ENCODE measurements at places on chromosomes 16 and 17. TPM values are rescaled to one million over a fixed set of nuclear protein-coding genes. Genes with fewer than 3 reads are reported as not detected.

DNA sequence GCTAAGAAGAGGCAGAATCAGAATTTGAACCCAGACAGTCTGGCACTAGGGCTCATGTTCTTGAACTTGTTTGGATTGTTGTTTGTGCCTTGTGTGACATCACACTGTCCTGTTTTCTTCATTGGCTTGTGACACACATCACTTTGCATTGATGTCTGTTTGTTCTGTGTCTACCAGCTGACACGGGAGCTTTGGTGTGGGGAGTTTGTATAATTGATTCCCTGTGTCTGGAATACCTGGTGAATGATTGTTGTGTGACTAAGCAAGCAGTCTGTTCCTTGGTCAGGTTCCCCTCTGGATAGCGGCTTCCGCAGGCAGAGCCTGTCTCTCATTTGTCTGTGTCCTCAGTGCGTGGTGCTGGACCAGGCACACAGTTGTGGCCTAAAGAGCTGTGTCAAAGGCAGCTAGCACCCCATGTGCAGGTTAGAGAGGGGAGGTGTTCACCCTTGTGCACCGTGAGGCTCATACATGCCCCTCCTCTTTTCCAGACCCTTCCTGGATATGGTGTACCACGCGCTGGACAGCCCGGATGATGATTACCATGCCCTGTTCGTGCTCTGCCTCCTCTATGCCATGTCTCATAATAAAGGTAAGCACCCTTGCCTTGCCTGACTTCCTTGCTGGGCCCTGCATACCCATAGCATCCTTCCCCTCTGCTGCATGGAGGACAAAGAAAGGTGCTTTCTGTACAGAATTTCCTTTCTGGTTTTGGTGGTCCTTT, 80.1 kb downstream of the CLEC16A start:
- no peak overlapping the region for H3K27ac ChIP-seq
- H3K4me3 ChIP-seq, result no peak overlapping the region
- H3K36me3 ChIP-seq, result peaks cover 77% of the 10 kb centered on the region
- H3K4me1 ChIP-seq, result no peaks in the 10 kb centered on the region

DNA sequence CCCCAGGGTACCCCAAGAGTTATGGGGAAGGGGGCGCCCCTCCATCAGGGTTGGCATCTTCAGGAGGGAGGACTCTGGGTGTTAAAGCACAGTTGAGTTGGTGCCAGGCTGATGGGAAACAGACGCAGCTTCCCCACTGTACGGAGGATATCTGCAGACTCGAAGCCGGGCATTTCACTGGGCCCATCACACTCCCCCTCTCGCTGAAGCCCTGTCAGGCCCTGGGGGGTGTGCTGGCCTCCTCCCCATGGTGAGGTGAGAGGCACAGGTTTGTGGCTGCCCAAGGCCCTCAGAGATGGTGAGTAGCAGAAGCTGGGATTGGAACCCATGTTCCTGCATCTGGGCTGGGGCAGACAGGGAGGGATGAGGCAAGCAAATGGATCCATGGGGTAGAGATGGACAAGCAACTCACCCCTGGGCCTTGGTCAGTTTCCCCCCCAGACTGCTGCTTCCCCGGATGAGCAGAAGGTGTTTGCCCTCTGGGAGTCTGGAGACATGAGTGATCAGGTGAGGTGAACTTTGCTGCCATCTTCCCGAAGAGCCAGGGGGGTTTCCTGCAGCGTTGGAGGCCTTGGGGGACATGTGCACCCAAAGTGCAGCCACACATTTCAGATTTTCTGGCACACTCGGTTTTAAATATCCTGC, 31.0 kb downstream of the POLR3E start:
- H3K27ac ChIP-seq, result no peak overlapping the region
- peaks cover 98% of the 10 kb centered on the region for H3K36me3 ChIP-seq
- DNase-seq, result no peak

DNA sequence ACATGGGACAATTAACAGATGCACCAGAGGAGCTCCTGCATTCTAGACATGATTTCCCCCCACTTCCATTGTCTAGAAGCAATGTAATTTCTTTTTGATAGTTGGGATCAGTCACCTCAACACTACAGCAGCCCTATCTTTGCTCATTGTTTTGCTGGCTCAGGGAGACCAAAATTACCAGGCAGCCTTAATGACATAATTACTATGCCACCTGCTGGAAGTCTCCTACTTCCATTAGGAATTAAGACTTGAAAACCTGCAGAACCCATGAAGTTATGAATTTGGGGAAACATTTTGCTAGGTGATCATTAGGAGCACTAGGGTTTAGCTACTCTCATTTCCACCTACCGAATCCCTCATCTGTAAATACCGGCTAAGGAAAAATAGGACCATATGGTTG, 312.0 kb upstream of the CA10 start:
- DNase-seq, result no peak
- H3K27me3 ChIP-seq, result no peaks in the 10 kb centered on the region
- no peak overlapping the region for H3K4me3 ChIP-seq
- no peaks in the 10 kb centered on the region for H3K4me1 ChIP-seq
- no peaks in the 10 kb centered on the region for H3K36me3 ChIP-seq
- H3K27ac ChIP-seq, result no peak overlapping the region

CBFA2T3 gene
- total RNA-seq, result 4.7 TPM

DRC3 gene
- 0.65 TPM for total RNA-seq

DNA sequence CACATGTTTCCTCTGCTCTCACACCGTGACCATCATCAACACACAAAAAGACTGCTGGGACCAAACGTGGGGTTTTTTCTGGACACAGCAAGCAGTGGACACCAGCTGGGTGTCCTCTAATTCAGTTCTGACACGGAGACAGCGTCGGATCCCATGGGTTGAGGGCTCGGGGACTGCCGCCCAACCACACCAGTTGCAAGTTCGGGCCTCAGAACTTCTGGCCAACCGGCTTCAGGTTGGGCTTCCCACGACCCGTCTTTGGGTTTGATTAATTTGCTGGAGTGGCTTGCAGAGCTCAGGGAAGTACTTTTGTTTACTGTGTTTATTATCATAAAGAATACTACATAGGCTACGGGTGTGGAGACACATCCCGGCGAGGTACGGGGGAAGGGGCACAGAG, 97.8 kb downstream of the BANP start:
- no peaks in the 10 kb centered on the region for H3K4me1 ChIP-seq
- no peak overlapping the region for H3K27ac ChIP-seq
- H3K36me3 ChIP-seq, result peaks cover 39% of the 10 kb centered on the region
- H3K4me3 ChIP-seq, result no peak overlapping the region

ITGAL gene
- total RNA-seq, result 3.0 TPM

DNA sequence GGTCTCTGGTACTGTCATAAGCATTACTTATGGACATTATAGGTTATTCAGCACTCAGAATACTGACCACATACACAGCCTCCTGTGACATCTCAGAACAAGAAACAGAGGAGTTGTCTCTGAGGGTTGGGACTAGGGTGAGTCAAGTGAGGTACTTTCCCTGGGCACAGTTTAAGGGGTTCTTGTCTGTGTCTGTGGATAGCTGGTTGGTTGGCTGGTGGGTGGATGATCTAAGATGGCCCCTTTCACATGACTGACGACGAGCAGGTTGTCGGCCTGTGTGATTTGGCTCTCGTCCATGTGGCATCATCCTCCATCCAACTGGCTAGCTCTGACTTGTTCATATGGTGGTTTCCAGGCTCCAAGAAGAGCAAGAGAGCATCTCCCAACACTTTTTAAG, 163.9 kb downstream of the PRKCB start:
- H3K27me3 ChIP-seq, result no peaks in the 10 kb centered on the region
- H3K36me3 ChIP-seq, result no peaks in the 10 kb centered on the region
- no peaks in the 10 kb centered on the region for H3K4me1 ChIP-seq
- no peak overlapping the region for H3K27ac ChIP-seq
- DNase-seq, result no peak

ADAM11 gene
- total RNA-seq, result not detected

DNA sequence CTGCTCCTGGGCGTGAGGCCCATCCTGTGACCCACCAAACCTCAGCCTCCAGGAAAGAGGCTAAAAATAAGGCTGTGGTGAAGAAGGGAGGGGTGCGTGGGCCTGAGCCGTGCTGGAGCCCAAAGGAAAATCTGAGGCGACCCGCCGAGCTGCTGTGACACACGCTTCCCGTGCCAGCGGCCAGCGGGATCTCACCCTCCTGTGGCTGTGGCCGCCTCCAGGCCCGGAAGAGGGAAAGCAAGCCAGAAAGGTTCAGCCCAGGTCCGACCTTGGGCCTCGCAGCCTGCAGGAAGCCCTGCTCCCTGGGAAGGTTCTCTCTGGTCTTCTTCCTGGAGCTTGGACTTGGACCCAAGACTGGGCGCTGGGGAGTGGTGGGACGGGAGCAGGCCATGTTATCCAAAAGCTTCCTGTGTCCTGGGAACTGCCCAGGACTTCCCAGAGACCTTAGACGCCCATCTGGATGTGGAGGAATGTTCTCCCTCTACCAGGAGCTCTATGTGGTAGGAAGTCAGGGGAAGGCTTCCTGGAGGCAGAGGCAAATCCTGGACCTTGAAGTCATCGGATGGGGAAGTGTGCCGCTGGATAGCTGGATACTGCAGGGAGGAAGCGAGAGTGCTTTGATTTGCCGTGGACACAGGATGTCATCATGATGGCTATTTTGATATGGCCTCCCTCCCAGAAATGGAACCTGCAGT, 11.4 kb downstream of the SPNS2 start:
- peak overlapping the region; percentile 4 for H3K27ac ChIP-seq
- H3K27me3 ChIP-seq, result no peaks in the 10 kb centered on the region
- H3K4me3 ChIP-seq, result no peak overlapping the region
- peaks cover 7% of the 10 kb centered on the region for H3K4me1 ChIP-seq
- peak; percentile 71 for DNase-seq
- H3K36me3 ChIP-seq, result no peaks in the 10 kb centered on the region

- H3K36me3 ChIP-seq, result peaks cover 70% of the 10 kb centered on the region
- no peak for DNase-seq
- H3K27ac ChIP-seq, result no peak overlapping the region
- no peaks in the 10 kb centered on the region for H3K27me3 ChIP-seq
- no peak overlapping the region for H3K4me3 ChIP-seq
Observed at GRCh38 chr17:43219001-43219400, 7.3 kb downstream of the TMEM106A start.

CRYM gene
- total RNA-seq, result 0.25 TPM

ANKRD40CL gene
- total RNA-seq, result not detected

DNA sequence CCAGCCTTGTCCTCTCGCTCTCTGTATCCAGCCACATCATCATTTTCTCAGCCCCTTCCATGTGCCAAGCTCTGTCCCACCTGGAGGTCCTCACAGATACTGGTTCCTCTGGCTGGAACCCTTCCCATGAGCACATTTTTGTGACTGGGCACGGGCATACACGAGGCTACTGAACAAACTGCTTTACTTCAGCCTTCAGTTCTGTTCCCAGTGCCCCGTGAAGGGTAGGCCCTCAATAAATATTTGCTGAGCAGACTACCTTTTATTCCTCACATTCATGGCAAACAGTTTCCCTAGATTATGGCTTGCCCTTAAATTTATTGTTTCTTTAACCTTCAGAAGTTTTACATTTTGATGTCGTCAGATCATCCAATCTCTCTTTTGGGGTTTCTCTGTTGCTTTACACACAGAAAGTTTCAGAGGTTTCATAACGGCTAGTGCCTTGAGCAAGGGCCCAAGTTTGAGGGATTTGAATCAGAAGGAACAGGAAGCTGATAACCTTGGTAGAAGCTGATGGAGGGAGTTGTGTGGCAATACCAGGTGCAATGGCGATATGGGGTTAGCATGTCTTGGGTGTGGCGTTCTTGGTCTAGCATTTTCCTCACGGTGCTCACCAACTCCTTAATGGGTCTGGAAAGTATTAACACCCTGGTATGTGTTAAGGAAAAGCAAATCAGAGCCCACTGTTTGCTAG, 27.8 kb downstream of the TMEM92 start:
- H3K27ac ChIP-seq, result no peak overlapping the region
- no peak overlapping the region for H3K4me3 ChIP-seq
- H3K4me1 ChIP-seq, result no peaks in the 10 kb centered on the region
- H3K27me3 ChIP-seq, result peaks cover 1% of the 10 kb centered on the region
- DNase-seq, result no peak
- no peaks in the 10 kb centered on the region for H3K36me3 ChIP-seq

- no peak overlapping the region for H3K4me3 ChIP-seq
- DNase-seq, result no peak
- H3K36me3 ChIP-seq, result peaks cover 9% of the 10 kb centered on the region
- H3K4me1 ChIP-seq, result peaks cover 25% of the 10 kb centered on the region
Observed at GRCh38 chr17:78027121-78027520, 68.6 kb downstream of the TNRC6C start.

- no peaks in the 10 kb centered on the region for H3K4me1 ChIP-seq
- no peaks in the 10 kb centered on the region for H3K27me3 ChIP-seq
- H3K4me3 ChIP-seq, result no peak overlapping the region
- DNase-seq, result no peak
Observed at GRCh38 chr16:87995644-87996043, 44.4 kb downstream of the BANP start.

- H3K4me3 ChIP-seq, result no peak overlapping the region
- H3K36me3 ChIP-seq, result no peaks in the 10 kb centered on the region
- H3K27ac ChIP-seq, result no peak overlapping the region
- H3K27me3 ChIP-seq, result no peaks in the 10 kb centered on the region
- no peak for DNase-seq
Observed at GRCh38 chr16:64398793-64399192, 723.1 kb downstream of the CDH11 start.

DNA sequence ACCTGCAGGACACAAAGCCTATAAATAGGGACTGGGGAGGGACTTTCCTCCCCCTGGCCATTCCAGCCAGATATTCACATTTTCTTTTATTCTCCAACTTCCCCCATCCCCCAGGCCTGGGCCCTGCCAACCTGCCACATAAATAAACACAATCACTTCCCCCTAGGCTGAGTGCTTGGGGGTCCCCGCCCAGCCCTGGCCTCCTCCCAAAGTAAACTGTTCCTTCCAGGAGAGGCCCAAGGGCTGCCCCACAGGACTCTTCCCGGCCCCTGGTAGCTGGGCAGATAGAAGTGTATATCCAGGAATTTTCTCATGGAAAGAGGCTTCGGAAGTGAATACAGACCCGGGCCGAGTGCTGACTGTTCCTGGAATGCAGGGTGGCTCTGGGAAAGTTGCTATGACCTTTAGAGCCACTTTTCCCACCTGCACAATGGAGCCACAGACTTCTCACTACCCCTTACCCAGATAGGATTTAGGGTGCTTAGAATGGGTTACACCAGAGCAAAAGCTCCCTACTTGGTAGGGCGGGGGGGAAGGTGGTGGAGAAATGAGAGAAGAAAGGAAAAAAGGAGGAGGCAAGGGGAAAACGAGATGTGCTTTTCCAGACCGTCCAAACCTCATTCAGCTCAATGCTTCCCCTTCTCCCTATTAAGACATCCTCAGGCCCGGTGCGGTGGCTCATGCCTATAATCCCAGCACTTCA, 8.5 kb downstream of the CSF3 start:
- no peak overlapping the region for H3K4me3 ChIP-seq
- no peak for DNase-seq
- H3K27me3 ChIP-seq, result no peaks in the 10 kb centered on the region

Data from psoas muscle (tissue), 8 donors.